ENCODE measurements at places on chromosomes 5 and 9.

DNA sequence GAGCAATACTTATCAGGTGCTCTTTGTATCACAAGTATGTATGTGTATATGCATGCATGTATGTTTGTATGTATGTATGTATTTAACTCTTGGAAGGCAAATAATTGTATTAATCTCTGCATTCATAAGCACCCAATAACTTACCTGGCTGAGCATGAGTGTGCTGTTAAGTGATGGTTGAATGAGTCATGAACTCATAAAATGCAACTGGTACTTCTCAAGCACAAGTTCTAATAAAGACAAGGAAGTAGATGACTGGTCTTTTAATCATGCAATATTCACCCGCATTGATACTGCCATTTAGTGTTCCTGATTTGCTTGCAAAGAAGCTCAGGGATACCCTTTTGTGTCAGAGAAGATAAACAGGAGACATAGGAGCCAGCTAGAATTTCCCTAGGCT is 204.9 kb upstream of the TRPM3 start:
- DNase-seq = no peak

DNA sequence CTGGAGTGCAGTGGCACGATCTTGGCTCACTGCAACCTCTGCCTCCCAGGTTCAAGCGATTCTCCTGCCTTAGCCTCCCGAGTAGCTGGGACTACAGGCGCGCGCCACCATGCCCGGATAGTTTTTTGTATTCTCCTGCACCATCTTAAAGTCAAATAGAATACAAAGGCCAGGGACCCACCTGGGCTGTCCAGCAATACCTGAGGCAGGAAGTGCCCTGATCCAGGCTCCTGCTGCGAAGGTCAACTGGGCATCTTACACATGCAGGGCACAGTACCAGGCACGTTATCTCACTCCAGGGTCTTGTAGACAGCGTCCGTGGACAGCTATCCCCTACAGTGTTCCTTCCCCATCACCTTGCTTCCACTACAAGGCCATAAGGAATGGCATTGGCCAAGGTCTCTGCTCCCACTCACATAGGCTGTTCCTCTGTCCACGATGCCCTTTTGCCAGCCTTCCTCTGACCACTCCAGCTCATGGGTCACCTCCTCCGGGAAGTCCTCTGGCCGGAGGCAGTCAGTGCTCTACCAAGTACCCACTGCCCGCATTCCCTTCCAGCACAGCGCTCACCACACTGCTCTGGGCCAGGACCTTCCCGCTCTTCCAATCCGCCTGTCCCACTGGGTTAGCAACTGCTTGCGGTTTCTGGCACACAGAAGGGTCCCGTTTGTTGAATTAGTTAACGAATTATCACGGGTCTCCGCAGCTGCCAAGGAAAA is 978 bp downstream of the P4HA2 start:
- no peak for DNase-seq

DNA sequence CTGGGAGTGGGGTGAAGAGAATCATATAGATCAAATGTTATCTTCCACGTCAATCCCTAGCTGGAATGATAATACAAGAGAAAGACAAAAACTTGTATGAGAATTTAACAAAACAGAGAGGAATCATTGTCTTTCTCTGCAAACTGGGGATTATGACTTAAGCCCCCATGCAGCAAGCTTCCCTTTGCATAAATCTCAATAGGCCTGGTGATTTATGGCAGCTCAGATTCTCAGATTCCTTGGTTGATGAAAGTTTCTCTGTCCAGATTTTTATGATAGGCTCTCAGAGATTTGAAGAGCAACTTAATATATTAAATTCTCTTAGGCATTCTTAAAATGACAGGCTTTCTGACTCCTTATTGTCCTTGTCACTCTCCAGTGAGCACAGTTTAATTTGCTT is 56.0 kb downstream of the RASGRF2 start:
- no peak for DNase-seq

DNA sequence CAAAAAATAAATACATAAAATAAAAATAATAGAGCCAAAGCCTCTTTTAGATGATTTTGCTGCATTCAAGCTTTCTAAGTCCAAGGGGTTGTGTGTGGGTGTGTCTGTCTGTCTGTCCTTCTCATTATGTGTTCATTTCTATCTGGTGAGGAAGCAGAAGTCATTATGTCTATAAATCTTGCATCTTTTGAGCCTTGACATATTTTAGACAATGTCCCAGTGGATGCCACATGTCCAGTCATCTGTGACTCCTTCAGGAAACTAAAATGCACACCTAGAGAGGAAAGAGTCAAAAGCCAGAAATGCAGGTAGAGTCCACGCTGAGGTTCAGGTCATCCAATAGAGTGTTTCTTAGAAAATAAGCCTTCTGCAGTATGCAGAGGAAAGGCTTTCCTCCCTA is 80.9 kb downstream of the GALNT10 start:
- DNase-seq = no peak

DNA sequence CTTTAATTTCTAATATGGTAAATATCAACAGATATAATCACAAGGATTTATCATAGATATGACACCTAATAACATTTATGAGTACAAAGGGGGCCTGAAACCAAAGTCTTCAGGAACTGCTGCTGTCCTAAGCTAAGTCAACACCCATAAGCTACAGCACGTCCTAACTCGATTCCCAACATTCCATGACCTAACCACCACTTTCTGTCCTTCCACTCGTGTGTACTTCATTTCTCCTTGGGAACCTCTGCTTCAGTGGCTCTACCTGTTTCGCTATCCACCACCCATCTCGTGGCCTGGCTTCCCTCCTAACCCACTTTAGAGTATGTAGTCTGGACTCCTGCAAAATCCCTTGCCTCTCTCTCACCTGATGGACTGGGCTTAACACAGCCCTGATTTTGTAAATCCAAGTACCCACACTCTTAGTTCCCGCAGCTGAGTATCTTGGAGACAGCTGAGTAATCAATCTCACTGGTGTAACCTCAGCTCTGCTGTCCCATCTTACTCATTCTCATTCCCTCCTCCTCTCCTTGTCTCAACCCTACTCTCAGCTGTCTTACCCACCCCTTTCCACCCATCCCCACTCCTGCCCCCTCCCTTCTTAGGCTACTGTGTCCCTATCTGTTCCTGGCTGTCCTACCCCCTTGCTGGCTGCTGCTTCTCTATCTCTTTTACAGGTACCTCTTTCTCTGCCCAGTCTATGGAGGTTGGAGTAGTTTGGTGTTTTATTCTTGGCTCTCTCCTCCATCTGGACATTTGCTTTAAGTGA is 101.8 kb downstream of the MAST4 start:
- DNase-seq = no peak

DNA sequence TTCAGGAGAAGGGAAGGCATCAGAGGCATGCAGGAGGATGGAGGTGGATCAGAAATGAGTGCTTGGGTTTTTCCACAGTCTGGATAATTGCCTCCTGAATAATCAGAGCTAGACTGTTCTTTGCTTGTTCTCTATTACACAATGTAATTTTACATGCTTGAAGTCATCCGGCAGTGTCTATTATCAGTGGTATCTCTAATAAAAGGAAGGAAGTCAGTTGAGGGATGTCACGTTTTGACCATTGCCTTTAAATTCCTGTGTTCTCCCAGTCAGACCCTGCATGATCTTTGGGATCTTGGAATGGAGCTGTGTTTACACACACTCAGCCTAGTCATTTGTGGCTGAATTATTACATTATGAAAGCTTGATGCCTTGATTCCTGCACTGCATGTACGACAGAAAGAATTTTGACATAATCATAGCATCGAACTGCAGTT is 91.0 kb downstream of the PDE8B start:
- no peak for DNase-seq
